ENCODE measurements at places on chromosomes 4 and X. TPM values are rescaled to one million over a fixed set of nuclear protein-coding genes. Genes with fewer than 3 reads are reported as not detected.
A peak's percentile ranks its signal among the peaks of the same experiment; 100 is the strongest.

DNA sequence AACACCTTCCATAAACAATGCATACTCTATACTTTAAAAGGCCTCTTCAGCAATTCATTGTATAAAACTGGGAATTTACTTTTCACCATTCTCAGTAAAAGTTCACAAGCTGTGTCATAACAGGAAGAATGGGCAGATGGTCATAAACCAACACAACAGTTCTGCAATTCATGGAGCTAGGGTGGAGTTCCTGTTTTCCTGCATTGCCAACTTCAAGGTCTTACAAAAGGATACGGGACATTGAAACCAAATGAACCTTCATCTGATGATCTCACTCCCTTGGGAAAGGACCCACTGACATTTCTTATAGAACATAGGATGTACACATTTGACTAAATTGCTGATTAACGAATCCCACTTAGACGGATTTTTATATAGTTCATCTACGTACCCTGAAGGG, 4.1 kb downstream of the KDR start:
- no peak for DNase-seq

SFRP2 gene
- total RNA-seq: not detected

KLHL15 gene
- total RNA-seq: 9.4 TPM

MAGEA8 gene
- total RNA-seq: not detected

SOX3 gene
- not detected for total RNA-seq

DNA sequence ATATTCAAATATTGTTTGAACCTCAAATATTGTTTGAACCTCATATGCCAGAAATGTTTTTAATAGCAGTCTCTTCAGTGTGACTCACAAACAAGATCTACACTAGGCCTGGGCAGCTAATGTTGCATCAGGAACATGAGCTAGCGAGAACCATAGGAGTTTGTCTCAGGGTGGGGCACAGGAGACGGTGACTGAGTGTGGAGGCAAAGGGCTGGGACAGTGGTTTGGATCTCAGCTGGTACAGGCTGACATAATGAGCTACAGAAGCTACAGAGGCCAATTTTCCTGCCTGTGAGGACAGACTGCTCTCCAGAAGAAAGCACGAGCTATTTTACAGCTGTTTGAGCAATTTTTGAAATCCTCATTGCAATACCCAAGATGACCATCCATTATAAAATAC, 224.7 kb downstream of the CENPC start:
- no peak for DNase-seq

PDLIM5 gene
- 28.9 TPM for total RNA-seq

- DNase-seq: peak; percentile 50
Observed at GRCh38 chr4:1793940-1794808, 1.1 kb downstream of the FGFR3 start.

HAND2 gene
- 2.5 TPM for total RNA-seq

DNA sequence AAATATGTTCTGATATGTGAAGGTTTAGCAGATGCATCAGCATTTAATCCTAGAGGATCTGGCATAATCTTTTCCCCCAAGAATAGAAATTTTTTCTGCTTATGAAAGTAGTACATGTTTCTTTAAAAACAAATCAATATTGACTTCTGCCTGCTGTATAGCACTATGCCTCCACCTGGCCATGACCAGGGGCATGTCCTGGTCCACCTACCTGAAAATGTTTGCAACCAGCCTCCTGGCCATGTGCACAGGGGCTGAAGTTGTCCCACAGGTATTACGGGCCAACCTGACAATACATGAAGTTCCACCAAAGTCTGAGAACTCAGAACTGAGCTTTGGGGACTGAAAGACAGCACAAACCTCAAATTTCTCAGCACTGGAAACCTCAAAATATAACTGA, 10.0 kb downstream of the HPRT1 start:
- no peak for DNase-seq

DNA sequence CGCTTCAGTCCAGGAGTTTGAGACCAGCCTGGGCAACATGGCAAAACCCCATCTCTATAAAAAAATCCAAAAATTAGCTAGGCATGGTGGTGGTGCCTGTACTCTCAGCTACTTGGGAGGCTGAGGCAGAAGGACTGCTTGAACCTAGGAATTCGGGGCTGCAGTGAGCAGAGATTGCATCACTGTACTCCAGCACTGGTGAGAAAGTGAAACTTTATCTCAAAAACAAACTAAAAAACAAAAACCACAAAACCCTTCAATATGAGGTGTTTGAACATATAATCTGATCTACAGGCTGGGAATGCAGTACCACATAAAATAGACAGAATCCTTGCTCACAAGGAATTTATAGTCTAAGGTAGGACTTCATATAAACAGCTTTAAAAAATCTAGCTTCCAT, 103.9 kb downstream of the PDS5A start:
- DNase-seq: no peak

P2RY8 gene
- total RNA-seq: 0.11 TPM

- no peak for DNase-seq
Observed at GRCh38 chrX:124348885-124349453, 2.6 kb downstream of the SH2D1A start.

ERAS gene
- not detected for total RNA-seq

- no peak for DNase-seq
Observed at GRCh38 chrX:69285401-69285877, 120.2 kb upstream of the PJA1 start.

DNA sequence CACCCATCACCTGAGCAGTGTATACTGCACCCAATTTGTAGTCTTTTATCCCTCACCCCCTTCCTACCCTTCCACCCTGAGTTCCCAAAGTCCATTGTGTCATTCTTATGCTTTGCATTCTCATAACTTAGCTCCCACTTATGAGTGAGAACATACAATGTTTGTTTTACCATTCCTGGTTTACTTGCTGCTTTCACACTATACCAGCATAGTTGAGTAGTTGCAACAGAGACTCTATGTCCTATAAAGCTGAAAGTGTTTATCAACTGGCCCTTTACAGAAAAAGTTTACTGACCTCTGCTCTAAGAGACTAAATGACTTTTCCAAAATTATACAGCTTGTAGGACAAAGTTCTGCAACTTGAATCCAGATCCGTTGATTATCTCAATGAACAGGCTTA, 61.1 kb upstream of the BLTP1 start:
- no peak for DNase-seq

DNA sequence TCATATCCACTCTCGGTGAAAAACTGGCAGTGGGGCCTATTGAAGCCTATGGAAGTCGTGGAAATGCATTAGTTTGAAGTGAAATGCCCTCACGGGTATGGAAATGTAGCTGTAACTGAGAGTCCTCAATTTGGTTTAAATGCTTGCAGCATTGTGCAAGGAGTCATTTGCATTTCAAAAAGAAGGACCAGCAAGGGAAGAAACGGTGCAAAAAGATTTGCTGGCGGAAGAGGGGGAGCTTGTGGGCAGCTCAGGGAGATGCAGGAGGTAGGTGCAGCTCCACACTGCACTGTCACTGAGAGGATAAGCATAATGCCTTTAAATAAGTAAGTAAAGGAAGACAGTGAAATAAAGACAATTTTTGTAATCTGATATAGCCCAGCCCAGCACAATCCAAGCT, 400.4 kb upstream of the DIPK2B start:
- no peak for DNase-seq

- no peak for DNase-seq
Observed at GRCh38 chrX:123590842-123591486, 141.9 kb downstream of the THOC2 start.

All from Daoy (cell line).